ENCODE measurements at places on chromosomes 1 and 21. TPM values are rescaled to one million over a fixed set of nuclear protein-coding genes. Genes with fewer than 3 reads are reported as not detected.

- H3K4me3 ChIP-seq: no peak overlapping the region
- no peaks in the 10 kb centered on the region for H3K27me3 ChIP-seq
- H3K27ac ChIP-seq: no peak overlapping the region
- no peak for DNase-seq
- peaks cover 12% of the 10 kb centered on the region for H3K36me3 ChIP-seq
- H3K4me1 ChIP-seq: peaks cover 5% of the 10 kb centered on the region
These were observed 65.2 kb downstream of the OLFML2B start for GRCh38 chr1:161958425-161958824.

- H3K27me3 ChIP-seq: no peaks in the 10 kb centered on the region
- H3K27ac ChIP-seq: no peak overlapping the region
- no peak for DNase-seq
- H3K4me3 ChIP-seq: no peak overlapping the region
- H3K36me3 ChIP-seq: no peaks in the 10 kb centered on the region
These were observed 2.4 kb downstream of the S100A5 start for GRCh38 chr1:153538315-153538821.

The C8B gene
- not detected for polyA plus RNA-seq

GRCh38 chr1:10353693-10354092 lies 45.2 kb upstream of the PGD start:
- H3K36me3 ChIP-seq: no peaks in the 10 kb centered on the region
- H3K27me3 ChIP-seq: no peaks in the 10 kb centered on the region
- no peaks in the 10 kb centered on the region for H3K4me1 ChIP-seq

The SPRR1A gene
- not detected for polyA plus RNA-seq

GRCh38 chr1:238767321-238767720 lies 619.0 kb upstream of the CHRM3 start:
- DNase-seq: no peak
- no peaks in the 10 kb centered on the region for H3K36me3 ChIP-seq
- no peak overlapping the region for H3K27ac ChIP-seq
- no peaks in the 10 kb centered on the region for H3K27me3 ChIP-seq
- no peaks in the 10 kb centered on the region for H3K4me1 ChIP-seq

DNA sequence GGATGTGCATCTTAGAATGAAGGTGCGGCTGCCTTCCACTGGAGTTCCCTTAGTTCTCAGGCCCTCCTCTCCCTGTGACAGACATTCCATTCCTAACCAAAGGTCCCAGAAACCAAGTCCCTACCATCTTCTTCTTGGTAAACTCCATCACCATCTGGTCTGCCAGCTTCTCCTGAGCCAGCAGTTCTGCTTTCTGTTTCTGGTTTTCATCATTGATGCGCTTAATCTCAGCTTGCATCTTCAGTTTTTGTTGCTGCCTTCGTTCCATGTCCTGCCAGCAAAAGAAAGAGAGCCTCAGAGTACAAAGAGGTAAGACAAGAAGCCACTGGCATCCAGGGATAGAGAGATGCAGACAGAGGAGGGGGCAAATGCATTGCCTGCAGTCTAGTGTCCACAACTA lies 18.0 kb upstream of the VSIG8 start:
- H3K36me3 ChIP-seq: peaks cover 11% of the 10 kb centered on the region
- no peaks in the 10 kb centered on the region for H3K4me1 ChIP-seq
- H3K27ac ChIP-seq: no peak overlapping the region
- no peak overlapping the region for H3K4me3 ChIP-seq
- DNase-seq: no peak

DNA sequence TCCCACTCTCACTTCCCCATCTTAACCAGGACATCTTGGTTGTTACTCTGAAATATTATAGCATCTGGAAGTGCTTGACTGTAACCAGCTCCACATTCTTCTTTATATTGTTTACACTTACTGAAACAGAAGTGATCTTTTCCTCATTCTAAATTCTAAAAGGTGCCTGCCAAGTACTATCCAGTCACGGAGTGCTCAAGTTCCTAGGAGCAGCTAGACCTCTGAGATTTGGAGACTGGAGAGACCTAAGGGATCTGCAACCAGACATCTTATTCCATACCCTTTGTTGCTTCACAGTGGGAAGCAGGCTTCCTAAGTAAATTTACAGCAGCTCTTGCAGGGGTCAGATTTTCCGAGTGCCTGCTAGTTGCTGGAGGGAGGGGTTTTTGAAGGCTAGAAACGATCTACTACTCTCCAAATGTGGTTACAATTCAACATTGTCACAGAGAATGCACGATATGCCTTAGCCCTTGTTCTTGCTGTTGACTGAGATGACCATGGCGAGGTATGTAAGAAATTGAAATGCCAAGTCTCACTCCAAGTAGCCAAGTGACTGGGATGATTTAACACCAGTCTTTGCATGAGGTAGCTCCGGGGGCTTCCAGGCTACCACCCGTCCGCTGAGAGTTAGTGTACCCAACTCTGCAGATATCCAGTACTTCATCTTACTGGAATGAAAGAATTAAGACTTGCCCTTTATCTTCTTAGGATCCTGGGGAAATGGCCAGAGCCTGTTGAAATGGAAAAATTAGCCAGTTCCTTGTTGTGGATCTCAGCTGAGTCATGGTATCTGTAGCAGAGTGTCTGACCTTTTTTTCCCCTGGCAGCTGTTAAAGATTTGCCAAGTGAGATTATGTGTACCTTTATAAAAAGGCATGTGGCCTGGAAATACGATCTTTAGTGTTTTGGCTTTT lies 150.8 kb downstream of the MAST2 start:
- no peak overlapping the region for H3K27ac ChIP-seq
- DNase-seq: no peak
- no peaks in the 10 kb centered on the region for H3K27me3 ChIP-seq
- H3K4me1 ChIP-seq: peaks cover 6% of the 10 kb centered on the region
- no peak overlapping the region for H3K4me3 ChIP-seq
- H3K36me3 ChIP-seq: no peaks in the 10 kb centered on the region

DNA sequence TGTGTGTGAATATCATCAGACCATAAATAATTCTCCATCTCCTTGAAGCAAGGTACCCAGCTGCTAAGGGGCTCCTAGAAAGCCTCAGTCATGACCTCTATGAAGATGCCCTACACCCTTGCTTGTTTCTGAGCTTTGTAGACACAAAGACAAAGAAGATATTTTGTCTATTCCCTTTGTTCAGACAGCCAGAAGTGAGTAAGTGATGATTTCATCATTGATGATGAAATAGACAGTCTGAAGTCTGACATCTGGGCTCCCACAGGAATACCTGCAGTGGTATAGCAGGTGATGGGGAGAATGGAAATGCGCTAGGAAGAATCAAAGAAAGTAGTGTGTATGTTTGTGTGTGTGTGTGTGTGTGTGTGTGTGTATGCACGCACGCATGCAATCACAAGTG lies 82.2 kb upstream of the DPT start:
- no peak overlapping the region for H3K4me3 ChIP-seq
- no peaks in the 10 kb centered on the region for H3K4me1 ChIP-seq
- no peak for DNase-seq
- H3K36me3 ChIP-seq: no peaks in the 10 kb centered on the region

GRCh38 chr1:59020151-59020997 lies 236.5 kb upstream of the JUN start:
- H3K27me3 ChIP-seq: no peaks in the 10 kb centered on the region
- no peaks in the 10 kb centered on the region for H3K36me3 ChIP-seq
- peak overlapping the region; percentile 98 for H3K27ac ChIP-seq
- H3K4me1 ChIP-seq: peaks cover 41% of the 10 kb centered on the region
- DNase-seq: peak; percentile 68
- H3K4me3 ChIP-seq: peak overlapping the region; percentile 30

GRCh38 chr1:54350360-54350759 lies 55.8 kb downstream of the SSBP3 start:
- no peaks in the 10 kb centered on the region for H3K27me3 ChIP-seq
- peaks cover 5% of the 10 kb centered on the region for H3K4me1 ChIP-seq
- no peak overlapping the region for H3K4me3 ChIP-seq

DNA sequence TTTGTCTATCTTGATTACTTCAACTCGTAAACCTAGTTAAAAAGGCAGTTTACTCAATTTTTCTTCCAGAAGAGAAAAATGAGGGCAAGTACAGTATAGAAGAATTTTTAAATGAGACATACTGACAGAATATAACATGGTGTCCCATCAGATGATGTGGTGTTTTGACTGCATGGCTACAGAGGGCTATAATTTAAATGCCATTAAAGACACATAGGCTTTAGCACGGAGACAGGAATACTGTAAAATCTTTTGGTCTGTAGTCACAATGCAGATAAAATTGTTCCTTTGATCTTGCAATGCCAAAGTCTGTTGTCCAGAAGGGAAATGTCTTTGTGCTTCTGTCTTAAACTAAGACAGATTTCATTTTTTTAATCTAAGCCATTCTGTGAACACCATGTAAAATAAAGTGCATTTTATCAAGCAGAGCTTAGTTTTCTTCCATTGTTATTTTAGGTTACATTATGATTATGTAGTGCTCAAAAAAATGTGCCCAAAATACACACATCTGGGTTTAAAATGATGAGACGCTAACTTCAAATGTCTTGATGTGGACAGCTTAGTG lies 249.6 kb downstream of the PTPRC start:
- no peak overlapping the region for H3K27ac ChIP-seq
- no peaks in the 10 kb centered on the region for H3K4me1 ChIP-seq
- H3K27me3 ChIP-seq: no peaks in the 10 kb centered on the region
- H3K36me3 ChIP-seq: no peaks in the 10 kb centered on the region

DNA sequence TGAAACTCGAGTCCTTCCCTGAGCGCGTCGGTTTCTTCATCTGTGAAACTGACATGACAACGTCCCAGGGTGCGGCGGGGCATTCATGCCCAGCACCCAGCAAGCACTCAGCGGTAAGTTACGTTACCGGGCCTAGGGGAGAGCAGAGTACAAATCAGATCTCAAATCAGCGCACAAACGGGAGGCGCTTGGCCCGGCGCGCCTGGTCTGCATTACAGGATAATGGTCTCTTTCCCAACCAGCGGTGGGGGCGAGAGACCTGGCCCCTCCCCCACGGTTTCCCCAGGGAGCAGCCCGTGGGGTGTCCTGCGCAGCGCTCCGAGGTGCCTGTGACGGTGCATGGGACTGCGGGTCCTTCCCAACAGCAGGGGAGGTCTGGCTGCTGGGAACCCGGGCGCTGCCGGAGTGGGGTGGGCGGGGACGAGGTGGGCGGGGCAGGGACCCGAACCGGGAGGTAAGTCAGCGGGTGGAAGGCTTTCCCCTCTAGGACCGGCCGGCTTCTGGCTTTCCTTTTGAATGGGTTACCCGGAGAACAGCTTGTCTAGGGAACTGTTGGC lies 1.0 kb downstream of the TMEM51 start:
- peaks cover 27% of the 10 kb centered on the region for H3K4me1 ChIP-seq
- H3K36me3 ChIP-seq: peaks cover 8% of the 10 kb centered on the region
- peaks cover 55% of the 10 kb centered on the region for H3K27me3 ChIP-seq
- DNase-seq: no peak

The RASAL2 gene
- polyA plus RNA-seq: 2.1 TPM

The FCRLB gene
- polyA plus RNA-seq: 5.8 TPM

The LAD1 gene
- polyA plus RNA-seq: not detected

The IFNLR1 gene
- polyA plus RNA-seq: 7.4 TPM

- no peaks in the 10 kb centered on the region for H3K36me3 ChIP-seq
- DNase-seq: no peak
- H3K4me3 ChIP-seq: no peak overlapping the region
- H3K27ac ChIP-seq: no peak overlapping the region
These were observed 29.9 kb downstream of the NAV1 start for GRCh38 chr1:201568859-201569294.

The TRIM63 gene
- not detected for polyA plus RNA-seq

GRCh38 chr1:237672748-237673147 lies 218.0 kb downstream of the ZP4 start:
- H3K27me3 ChIP-seq: no peaks in the 10 kb centered on the region
- H3K4me3 ChIP-seq: no peak overlapping the region
- no peaks in the 10 kb centered on the region for H3K36me3 ChIP-seq

DNA sequence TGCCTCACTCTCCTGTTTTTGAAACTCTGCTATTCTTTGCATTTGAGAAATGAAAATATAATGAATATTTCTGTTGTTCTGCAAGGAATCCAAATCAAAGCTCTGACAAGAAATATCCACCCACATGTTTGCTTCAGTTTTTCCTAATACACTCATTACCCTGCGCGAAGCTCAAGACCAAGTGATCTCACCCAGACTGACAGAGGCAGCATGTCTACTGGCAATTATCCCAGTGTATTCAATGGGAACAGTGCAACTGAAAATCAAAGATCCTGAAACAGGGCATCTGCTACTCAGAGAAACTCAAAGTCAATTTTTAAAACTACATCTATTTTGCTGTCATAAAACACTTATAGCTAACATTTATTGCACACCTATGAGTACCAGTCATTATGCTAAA lies 321.0 kb upstream of the LRRC7 start:
- H3K27ac ChIP-seq: no peak overlapping the region
- H3K4me3 ChIP-seq: no peak overlapping the region
- no peak for DNase-seq
- H3K4me1 ChIP-seq: no peaks in the 10 kb centered on the region

The ZNF593OS gene
- polyA plus RNA-seq: 2.3 TPM

GRCh38 chr1:77406661-77407060 lies 124.8 kb downstream of the AK5 start:
- no peaks in the 10 kb centered on the region for H3K4me1 ChIP-seq
- H3K4me3 ChIP-seq: no peak overlapping the region
- peaks cover 10% of the 10 kb centered on the region for H3K36me3 ChIP-seq
- H3K27ac ChIP-seq: no peak overlapping the region

DNA sequence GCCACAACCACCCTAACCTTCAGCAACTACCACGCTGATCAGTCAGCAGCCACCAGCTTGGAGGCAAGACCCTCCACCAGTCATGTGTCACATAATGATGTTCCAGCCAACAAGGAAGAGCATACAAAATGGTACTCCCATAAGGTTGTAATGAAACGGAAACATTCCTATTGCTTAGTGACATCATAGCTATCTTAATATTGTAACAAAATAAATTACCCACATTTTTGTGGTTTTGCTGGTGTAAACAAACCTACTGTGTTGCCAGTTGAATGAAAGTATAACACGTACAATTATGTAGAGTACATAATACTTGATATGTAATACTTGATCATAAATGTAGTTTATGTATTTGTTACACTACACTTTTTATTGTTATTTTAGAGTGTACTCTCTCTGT lies 1363.2 kb upstream of the ADGRL4 start:
- H3K27me3 ChIP-seq: no peaks in the 10 kb centered on the region
- no peaks in the 10 kb centered on the region for H3K36me3 ChIP-seq
- H3K4me3 ChIP-seq: no peak overlapping the region
- no peak for DNase-seq

The DNALI1 gene
- 0.08 TPM for polyA plus RNA-seq

The LIPI gene
- not detected for polyA plus RNA-seq
